Left kidney (tissue), 8 donors: ENCODE measurements at places on chromosomes 6 and 20. TPM values are rescaled to one million over a fixed set of nuclear protein-coding genes. Genes with fewer than 3 reads are reported as not detected.
A peak's percentile ranks its signal among the peaks of the same experiment; 100 is the strongest.

MMP24 gene
- 1.8 TPM for polyA plus RNA-seq

PGC gene
- not detected for polyA plus RNA-seq

FAM83B gene
- polyA plus RNA-seq = 11.1 TPM

- DNase-seq = no peak
Measured at GRCh38 chr20:23111307-23111943, 25.3 kb upstream of the CD93 start.

DNA sequence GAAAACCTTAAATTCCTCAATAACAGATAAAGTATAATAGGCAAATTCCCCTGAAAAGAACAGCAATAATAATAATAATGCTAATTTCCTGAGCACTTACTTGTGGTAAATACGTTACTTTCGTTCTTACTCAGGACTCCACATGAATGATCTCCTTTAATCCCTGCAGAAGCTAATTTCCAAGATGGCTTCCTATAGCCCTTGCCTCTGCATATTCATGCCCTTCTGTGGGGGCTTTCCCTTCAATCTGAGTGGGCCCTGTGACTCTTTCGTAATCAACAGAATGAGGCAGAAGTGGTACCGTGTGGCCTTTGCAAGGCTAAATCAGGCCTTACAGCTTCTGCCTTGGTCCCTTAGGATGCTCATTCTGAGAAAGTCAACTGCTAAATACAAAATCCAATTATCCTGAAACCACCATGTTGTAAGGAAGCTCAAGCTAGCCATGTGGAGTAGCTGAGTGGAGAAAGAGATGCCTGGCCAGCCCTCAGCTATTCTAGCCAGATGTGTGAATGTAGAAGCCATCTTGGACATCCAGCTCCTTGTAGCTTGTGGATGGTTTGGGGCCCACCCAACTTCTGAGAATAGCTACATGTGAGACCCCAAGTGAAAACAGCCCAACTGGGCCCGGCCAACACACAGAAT, 50.5 kb downstream of the MCUR1 start:
- DNase-seq = no peak

GRCh38 chr6:26415791-26416190, 13.7 kb downstream of the BTN3A1 start:
- no peak for DNase-seq

DNA sequence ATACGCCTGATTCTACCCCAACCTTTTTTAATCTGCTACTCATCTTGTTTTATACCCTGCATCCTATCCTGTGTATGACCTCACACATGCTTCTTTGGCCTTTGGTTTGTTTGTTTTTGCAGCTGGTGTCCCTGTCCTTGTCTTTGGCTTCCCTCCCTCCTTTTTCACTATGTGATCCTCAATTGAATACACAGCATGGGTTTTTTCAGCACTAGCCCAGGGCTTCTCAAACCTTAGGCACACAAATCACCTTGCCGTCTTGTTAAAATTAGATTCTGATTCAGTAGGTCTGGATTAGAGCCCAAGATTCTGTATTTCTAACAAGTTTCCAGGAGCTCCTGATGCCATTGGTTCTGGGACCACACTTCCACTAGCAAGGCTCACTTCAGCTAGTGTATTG, 321.5 kb upstream of the MAN1A1 start:
- DNase-seq = no peak

DNA sequence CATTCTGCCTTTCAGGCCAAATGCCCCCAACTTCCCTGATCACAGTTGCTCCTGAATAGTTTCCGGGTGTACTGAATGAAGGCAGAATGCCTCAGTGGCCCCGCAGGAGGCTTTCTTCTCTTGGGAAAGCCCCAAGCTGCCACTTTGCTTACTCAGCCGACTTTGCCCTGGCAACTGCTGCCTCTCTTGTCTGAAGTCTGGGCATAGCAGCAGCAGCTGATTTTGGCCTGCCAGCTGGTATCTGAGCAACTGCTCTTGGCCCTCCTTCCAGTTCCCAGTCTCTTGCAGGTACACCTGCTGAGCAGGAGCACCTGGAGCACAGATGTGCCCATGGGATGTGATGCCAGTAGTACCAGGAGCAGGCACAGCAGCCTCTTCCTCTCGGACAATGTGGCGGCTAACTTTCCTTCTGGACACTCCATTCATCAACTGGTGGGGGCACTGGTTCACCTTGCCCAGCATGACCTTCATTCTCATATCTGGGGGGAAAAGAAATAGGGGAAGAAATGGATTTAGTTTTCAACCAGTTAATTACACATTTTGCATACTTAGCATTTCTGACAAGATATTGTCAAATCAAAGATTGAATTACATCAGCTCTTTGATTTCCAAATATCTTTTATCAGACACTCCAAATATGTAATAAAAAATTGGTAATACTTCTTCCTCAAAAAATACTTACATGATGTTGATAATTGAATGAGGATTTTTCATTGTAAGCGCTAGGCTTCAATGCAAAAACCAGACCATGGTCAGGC, 468.2 kb downstream of the PKHD1 start:
- no peak for DNase-seq

GRCh38 chr20:4134861-4135379, 119.6 kb upstream of the RNF24 start:
- no peak for DNase-seq

- DNase-seq = peak; percentile 14
Measured at GRCh38 chr6:100664274-100665040, 199.7 kb upstream of the SIM1 start.
